CD4-positive, alpha-beta memory T cell (primary cell): ENCODE measurements at places on chromosomes 11 and 22.

DNA sequence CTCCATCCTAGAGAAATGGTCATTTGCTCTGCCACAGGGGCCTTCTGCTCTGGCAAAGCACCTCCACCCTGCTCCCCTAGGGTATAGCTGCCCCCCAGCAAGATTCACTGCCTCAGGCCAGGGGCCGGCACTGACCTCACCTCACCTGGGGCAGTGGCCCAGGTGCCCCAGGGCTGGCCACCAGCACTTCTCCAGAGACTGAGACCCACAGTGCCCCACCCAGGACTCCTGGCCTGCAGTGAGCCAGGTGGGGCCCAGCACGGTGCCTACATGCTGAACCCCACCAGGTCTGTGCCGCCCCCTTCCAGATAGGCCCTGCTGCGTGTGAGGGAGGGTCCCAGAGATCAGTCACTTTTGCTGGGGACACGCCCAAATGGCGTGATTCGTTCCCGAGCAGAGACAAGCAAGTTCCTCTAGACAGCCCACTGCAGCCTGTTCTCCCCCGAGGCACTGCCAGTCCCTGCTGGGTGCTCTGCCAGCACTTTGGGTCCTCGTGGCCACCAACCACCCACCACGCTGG, 10.8 kb downstream of the GNB1L start:
- H3K27ac ChIP-seq: peak overlapping the region; percentile 4
- H3K4me1 ChIP-seq: peaks cover 20% of the 10 kb centered on the region
- H3K4me3 ChIP-seq: no peak overlapping the region

GRCh38 chr11:1872267-1872985, 19.3 kb downstream of the PRR33 start:
- no peak overlapping the region for H3K27ac ChIP-seq
- no peak overlapping the region for H3K4me3 ChIP-seq
- peaks cover 52% of the 10 kb centered on the region for H3K4me1 ChIP-seq

GRCh38 chr11:10520562-10520961, 20.4 kb downstream of the RNF141 start:
- H3K4me3 ChIP-seq: no peak overlapping the region
- H3K27ac ChIP-seq: no peak overlapping the region
- no peaks in the 10 kb centered on the region for H3K27me3 ChIP-seq
- DNase-seq: no peak

DNA sequence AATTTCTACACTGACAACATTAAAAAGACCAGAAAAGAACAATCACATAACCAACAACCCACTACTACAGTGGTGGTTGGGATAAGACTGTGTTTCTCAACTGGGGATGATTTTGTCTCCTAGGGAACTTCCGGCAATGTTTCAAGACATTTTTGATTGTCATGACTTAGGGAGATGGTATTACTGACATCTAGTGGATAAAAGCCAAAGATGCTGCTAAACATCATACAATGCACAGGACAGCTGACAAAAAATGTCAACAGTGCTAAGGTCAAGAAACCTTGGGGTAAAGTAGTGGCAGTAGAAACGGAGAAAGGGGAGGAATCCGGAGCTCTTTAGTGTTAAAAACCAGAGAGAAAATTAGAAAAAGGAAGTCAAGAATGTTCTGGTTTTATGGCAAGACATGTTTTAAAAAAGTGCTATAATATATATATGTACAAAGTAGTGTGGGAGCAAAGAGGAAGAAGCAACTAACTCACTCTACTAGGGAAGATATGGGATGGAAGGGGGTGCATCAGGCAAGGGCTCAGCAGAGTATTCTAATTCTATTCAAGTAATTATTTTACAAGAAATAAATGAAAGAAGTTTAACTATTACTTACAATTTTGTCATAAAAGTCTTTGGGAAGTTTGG, 37.2 kb downstream of the CKAP5 start:
- no peaks in the 10 kb centered on the region for H3K4me1 ChIP-seq
- no peaks in the 10 kb centered on the region for H3K27me3 ChIP-seq
- H3K4me3 ChIP-seq: no peak overlapping the region
- DNase-seq: peak; percentile 12
- H3K36me3 ChIP-seq: peaks cover 11% of the 10 kb centered on the region

GRCh38 chr11:126154691-126155090, 56.8 kb downstream of the RPUSD4 start:
- no peaks in the 10 kb centered on the region for H3K27me3 ChIP-seq
- no peak overlapping the region for H3K4me3 ChIP-seq
- no peak overlapping the region for H3K27ac ChIP-seq

DNA sequence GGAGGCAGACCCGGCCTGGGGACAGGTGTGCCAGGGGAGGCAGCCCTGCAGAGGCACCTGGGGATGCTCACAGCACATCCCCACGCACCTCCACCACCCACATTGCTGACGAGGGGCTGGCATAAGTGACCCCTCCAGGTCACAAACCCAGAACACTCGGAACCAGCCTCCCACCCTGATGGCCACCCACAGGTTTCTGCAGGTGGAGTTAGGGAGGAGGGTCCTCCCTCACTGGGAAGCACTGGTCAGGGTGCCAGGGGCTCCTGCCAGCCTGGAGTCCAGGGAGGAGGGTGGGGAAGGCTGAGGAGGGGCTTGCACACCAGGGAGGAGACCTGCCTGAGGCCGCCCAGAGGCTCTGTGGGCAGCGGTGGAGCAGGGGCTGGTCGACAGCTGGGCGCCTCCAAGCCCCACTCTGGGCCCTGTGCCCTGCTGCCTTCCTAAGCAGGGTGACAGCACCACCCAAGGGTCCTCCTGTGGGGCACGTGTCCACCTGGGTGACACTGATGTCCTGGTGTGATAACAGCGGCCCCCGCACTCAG, 51.0 kb upstream of the CARS1 start:
- no peak overlapping the region for H3K27ac ChIP-seq
- H3K27me3 ChIP-seq: no peaks in the 10 kb centered on the region
- DNase-seq: no peak
- H3K36me3 ChIP-seq: no peaks in the 10 kb centered on the region
- no peaks in the 10 kb centered on the region for H3K4me1 ChIP-seq

DNA sequence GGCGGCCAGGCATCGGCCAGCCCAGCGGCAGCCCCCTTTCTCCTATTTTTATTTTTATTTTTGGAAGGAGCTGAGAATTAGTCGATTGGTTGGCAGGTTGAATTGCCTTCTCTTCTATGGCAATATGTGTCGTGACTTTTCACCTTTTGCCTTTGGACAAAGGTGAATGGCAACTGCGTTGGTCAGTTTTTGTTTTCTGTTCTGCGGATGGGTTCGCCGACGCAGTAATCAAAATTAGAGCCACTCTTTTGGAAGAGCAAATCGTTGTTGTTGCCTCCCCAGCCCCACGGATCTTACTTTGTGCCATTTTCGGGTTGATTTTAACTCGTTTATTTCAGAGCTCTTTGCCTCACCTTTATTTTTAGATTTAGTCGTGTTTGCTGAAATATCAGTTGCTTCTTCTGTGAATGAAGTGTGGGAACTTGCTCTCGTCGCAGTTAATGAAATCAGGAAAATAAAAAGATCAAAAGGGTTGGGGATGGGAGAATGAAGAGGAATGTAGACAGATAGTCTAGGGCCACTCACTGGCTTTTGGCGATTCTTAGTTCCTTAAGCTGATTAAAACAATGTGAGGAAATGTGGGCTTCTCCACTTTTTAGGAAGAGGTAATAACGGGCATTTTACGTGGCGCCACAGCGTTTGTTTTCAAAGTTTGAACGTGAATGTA, 1.6 kb downstream of the CECR2 start:
- no peak overlapping the region for H3K27ac ChIP-seq
- no peak for DNase-seq
- H3K36me3 ChIP-seq: no peaks in the 10 kb centered on the region
- H3K4me3 ChIP-seq: no peak overlapping the region

GRCh38 chr11:61710019-61710418, 29.8 kb downstream of the DAGLA start:
- H3K27me3 ChIP-seq: no peaks in the 10 kb centered on the region
- no peak overlapping the region for H3K27ac ChIP-seq
- H3K4me1 ChIP-seq: no peaks in the 10 kb centered on the region
- no peaks in the 10 kb centered on the region for H3K36me3 ChIP-seq
- no peak overlapping the region for H3K4me3 ChIP-seq

GRCh38 chr11:61579676-61580270, 1.1 kb downstream of the SYT7 start:
- DNase-seq: no peak
- H3K4me1 ChIP-seq: peaks cover 11% of the 10 kb centered on the region
- no peaks in the 10 kb centered on the region for H3K36me3 ChIP-seq
- H3K4me3 ChIP-seq: peak overlapping the region; percentile 43

DNA sequence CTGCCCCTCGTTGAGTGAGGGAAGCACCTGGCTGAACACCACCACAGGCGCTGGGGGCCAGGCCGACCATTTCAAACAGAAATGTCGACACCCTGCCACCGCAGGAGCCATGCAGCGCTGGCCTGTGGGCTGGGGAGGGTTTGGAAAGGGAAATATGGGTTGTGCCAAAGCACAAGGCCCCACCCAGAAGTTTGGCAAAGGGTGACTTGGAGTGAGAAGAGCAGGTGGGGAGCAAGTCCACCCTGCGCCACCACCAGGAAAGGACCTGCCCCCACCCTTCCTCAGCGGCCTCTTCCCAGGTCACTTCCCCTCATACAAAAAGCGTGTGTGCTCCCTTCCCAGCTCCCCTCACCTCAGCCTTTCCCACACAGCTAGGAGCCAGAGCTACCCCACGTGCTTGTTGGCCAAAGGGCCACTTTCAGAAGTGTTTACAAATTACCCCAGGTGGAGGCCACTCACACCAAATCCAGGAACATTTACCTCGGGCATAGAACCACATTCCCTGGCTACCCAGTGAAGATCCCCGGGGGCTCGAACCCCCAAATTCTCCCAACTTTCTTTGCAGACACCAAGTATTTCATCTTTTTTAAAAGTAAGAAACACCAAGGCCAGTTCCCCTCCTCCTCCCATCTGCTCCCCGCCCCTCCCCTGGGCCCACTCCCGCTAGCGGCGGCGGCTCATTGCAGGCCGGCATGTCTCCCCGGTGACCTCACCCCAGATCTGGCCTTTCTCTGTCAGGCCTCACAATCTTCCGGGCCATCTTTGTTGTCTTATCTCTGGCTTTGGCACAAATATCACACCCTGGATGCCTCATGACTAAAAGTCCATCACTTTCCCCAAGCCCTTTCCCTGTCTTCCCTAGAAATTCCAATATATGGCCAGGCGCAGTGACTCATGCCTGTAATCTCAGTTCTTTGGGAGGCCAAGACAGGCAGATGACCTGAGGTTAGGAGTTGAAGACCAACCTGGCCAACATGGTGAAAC, 20.5 kb upstream of the SCGB1A1 start:
- peaks cover 53% of the 10 kb centered on the region for H3K4me1 ChIP-seq
- H3K36me3 ChIP-seq: no peaks in the 10 kb centered on the region
- no peak for DNase-seq
- no peak overlapping the region for H3K4me3 ChIP-seq
- no peak overlapping the region for H3K27ac ChIP-seq

DNA sequence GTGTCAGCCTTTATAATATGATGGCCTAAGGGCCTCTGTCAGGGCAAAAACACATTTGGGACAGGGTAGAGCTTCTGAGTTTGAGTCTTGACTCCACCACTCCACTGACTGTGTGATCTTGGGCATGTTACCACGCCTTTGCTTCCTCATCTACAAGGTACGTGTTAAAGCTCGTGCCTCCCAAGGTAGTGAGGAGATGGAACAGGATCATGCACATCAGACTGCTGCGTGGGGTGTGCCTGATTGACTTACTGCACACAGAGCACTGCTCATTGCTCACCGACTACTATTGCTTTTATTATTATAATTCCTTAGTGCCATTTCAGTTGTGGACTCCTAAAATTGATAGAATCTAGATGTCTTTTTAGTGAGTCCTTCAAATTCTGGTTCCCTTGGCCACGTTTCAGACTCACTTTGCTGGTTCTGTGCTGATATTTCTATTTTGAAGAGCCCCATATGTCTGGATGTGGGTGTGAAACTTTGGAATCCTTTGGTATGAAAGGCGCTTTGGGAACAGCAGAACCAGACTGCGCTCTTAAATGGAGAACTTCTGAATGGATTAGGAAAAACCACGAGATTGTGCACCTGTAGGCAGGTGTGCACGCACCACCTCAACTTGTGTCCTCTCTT, 44.1 kb upstream of the RAB1B start:
- H3K4me3 ChIP-seq: no peak overlapping the region
- H3K4me1 ChIP-seq: peaks cover 11% of the 10 kb centered on the region
- no peak for DNase-seq

DNA sequence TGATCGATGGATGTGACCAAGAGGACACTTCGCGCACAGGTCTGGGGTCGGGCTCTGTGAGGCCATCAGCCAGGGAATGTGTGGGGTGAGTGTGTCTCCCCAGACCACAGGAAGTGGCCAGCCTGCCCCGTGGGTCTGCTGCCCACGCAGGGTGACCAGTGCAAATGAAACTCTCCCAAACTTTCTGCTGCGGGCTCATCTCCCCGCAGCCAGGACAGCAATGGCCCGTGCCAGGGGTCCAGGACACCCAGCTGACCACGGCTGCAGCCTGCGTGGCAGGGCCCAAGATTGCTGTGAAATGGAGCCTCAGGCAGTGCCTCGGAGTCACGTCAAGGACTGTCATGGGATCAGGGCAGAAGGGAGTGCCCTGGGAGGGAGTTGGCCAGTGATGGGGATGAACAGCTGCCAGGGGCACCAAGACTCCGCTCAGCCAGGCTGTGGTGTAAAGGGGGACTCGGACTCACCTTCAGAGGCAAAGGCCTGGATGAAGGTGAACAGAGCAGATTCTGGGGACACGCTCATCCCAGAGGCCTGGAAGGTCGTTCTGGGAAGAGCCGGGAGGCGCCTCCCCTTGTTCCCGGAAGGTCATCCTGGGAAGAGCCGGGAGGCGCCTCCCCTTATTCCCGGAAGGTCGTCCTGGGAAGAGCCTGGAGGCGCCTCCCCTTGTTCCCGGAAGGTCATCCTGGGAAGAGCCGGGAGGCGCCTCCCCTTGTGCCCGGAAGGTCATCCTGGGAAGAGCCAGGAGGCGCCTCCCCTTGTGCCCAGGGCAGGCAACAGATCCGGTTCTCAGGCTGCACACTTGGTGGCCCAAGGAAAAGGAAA, 252.6 kb downstream of the BRD1 start:
- no peak overlapping the region for H3K4me3 ChIP-seq
- no peak for DNase-seq
- no peaks in the 10 kb centered on the region for H3K4me1 ChIP-seq
- no peaks in the 10 kb centered on the region for H3K27me3 ChIP-seq

- H3K27me3 ChIP-seq: no peaks in the 10 kb centered on the region
- no peaks in the 10 kb centered on the region for H3K36me3 ChIP-seq
- no peaks in the 10 kb centered on the region for H3K4me1 ChIP-seq
- H3K4me3 ChIP-seq: no peak overlapping the region
- H3K27ac ChIP-seq: no peak overlapping the region
These were observed 346.6 kb downstream of the AASDHPPT start for GRCh38 chr11:106424111-106424510.

DNA sequence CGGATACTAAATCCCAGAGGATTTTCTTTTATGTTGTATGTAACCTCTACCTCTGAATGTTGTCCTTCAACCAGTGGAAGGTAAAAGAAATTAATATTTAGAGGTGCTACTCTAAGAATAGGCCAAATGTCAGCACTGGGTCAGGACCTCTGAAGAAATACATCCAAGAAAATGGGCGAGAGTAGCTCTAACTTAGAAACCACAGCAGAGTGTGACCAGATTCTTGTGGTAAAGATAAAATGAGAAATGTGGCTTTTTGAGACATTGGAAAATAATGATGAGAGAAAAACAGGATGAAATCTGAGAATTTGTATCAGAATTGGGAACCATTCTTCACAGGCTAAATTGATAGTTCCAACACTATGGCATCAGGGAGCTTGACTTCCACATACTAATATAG, 63.5 kb downstream of the CSTPP1 start:
- H3K36me3 ChIP-seq: no peaks in the 10 kb centered on the region
- no peak overlapping the region for H3K4me3 ChIP-seq
- no peaks in the 10 kb centered on the region for H3K27me3 ChIP-seq
- DNase-seq: no peak
- no peak overlapping the region for H3K27ac ChIP-seq
- no peaks in the 10 kb centered on the region for H3K4me1 ChIP-seq
